RPMI7951 (cell line): ENCODE measurements at places on chromosomes 5 and 9. TPM values are rescaled to one million over a fixed set of nuclear protein-coding genes. Genes with fewer than 3 reads are reported as not detected.

EQTN gene
- not detected in 2 replicates for total RNA-seq

UBTD2 gene
- 24.1 and 26.8 TPM in 2 replicates for total RNA-seq

ACTBL2 gene
- 0.10 and 0.24 TPM in 2 replicates for total RNA-seq

DNA sequence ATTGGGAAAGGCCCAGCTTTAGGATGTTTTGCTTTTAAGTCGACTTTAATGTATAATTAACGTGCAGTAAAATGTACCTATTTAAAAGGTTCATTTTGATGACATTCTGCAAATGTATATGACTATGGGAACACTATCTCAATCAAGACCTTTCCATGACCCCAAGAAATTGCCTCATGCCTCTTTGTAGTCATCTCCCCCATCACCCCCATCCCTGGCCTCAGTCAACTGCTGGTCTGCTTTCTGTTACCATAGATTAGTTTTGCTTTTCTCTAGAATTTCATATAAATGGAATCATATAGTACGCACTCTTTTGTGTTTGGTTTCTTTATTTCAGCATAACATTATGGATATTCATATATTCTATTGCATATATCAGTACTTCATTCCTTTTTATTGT is 80.7 kb upstream of the C9orf72 start:
- DNase-seq: no peak

- DNase-seq: peak; percentile 28
Observed at GRCh38 chr5:40578501-40579451, 100.9 kb upstream of the PTGER4 start.

DNA sequence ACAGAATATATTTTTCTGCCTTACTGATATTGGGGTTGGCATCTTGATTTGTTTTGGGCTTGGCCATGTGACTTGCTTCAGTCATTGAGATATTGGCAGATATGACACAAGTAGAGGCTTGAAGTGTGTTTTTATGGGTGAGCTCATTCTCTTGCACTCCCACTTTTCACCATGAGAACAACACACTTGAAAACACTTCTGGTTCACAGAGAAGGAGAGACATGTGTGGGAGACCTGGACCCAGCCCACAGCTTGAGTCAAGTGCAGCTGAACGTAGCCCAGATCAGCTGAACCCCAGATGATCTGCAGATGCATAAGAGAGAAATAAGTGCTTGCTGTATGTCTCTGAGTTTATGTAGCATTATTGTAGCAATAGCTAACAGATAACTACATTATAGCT is 155.4 kb downstream of the SEMA6A start:
- DNase-seq: no peak

GRCh38 chr9:124260769-124261603 is 3.2 kb downstream of the NEK6 start:
- DNase-seq: peak; percentile 76

- no peak for DNase-seq
Observed at GRCh38 chr5:93358176-93358575, 222.8 kb downstream of the NR2F1-AS1 start.

GRCh38 chr5:34576891-34577666 is 79.0 kb upstream of the RAI14 start:
- no peak for DNase-seq

GRCh38 chr5:38923661-38924451 is 78.0 kb downstream of the OSMR start:
- DNase-seq: no peak

DNA sequence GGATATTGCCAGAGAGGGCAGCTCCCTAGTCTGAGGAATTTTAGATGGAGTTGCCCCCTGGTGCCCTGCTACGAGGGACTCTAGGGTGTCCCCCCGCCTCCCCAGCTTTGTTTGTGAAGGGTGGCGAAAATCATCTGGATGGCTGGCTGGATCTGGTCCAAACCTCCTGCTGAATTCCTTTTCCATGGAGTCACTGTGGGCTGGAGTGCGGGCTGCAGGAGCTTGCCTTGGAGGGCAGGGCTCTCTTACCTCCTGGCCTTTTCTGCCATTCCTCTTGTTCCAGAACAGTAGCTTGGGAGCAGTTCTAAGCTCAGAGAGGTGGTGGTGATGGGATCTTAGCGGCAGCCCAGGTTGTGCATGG is 2.1 kb downstream of the SYNPO start:
- DNase-seq: peak; percentile 93

DNA sequence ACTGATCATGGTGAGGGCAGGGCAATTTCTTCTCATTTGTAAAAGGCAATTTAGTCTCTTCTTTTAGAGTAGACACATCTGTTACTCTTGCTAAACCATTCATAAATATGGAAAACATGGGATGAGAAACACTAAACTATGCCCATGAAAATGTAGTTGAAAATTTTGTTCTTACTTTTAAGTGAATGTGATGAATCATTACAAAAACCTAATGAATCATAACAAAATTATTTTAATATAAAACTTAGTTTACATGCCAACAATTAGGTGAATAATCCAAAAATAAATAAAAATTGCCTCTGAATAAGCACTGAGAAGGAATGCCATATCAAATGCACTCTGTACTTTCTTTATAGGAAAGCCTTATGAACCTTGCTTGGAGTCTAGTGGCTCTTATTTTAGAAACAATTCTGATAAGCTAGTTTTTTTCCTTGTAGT is 297.7 kb upstream of the EFNA5 start:
- DNase-seq: no peak

- DNase-seq: no peak
Observed at GRCh38 chr9:79973627-79974026, 401.9 kb downstream of the TLE4 start.
